ENCODE measurements at places on chromosomes 13 and 19.

DNA sequence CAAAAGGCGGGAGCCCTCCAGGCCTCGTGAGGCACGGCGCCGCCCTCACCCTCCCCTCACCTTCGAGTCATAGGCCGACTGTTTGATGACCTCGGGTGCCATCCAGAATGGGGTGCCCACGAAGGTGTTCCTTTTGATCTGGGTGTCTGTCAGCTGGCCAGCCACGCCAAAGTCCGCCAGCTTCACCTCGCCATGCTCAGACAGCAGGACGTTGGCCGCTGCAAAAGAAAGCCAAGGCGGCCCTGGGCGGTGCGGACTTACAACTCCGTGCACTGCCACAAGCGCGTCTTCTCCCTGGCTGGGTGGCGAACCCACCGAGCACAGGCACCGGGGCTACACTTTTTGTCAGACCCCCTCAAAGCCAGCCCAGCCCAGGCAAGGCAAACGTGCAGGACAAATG is 102.1 kb downstream of the STK24 start:
- DNase-seq: no peak

DNA sequence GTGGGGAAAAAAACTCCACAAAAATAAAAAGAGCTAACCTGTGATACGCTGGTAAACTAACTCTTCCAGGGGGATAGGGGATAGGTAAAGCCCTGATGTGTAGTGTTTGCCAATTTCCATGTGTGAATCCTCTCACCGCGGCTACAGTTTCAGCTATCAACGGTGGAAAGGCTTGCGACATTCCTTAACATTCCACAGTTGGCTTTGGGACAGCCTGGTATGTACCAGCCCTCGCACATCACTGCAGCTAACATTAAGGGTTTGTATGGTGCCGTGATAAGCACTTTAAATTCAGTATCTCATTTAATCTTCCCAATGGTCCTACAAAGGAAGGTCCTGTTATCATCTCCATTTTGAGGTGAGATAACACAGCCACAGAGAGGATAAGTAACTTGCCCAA is 112.4 kb downstream of the KATNAL1 start:
- DNase-seq: no peak

GRCh38 chr13:40558656-40559055 is 107.8 kb downstream of the FOXO1 start:
- DNase-seq: no peak

GRCh38 chr13:29760544-29760943 is 89.9 kb downstream of the UBL3 start:
- DNase-seq: no peak

DNA sequence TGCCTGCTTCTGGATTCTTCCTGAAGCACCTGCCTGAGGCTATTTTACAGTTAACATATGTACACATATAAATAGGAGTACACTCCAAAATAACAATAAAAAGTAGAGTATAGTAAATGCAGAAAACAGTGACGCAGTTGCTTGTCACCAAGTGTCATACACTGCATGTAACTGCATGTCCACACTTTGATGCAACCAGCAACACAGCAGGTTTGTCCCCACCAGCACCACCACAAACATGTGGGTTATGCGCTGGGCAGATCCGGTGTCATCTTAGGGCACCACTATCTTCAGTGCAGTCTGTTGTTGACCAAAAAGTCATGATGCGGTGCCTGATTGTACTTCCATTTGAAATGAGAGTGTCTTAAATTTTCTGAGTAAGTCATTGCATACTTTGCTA is 51.3 kb downstream of the COL4A2 start:
- no peak for DNase-seq

DNA sequence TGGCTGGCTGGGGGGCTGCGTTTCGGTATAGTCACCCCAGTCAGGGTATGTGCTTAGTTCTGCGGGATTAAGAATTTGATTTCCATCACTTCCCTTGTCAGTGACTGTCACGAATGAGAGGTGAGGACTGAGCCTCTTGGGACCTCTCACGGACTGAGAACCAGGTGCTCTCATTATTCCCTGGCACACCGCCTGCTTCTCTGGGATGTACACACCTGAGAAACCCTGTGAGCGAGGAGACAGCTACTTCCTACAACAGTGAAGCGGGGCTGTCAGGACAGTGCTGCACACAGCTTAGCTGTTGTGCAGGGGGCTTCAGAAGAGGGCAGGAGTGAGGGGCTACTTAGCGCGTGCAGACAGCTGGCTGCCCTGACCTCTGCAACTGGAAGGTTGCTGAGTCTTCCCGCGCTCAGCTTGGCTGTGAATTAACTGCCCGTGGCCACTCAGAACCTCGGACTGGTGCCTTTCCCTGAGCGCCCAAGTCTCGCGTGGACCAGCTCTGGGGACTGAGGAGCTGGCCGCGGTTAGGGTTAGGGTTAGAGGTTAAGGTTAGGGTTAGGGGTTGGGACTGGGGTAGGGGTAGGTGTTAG is 65.3 kb upstream of the MCF2L start:
- DNase-seq: peak; percentile 37

- no peak for DNase-seq
These were observed 4.1 kb downstream of the TLE2 start for GRCh38 chr19:3024870-3025548.

- DNase-seq: no peak
These were observed 15.6 kb downstream of the SMIM24 start for GRCh38 chr19:3464587-3465235.

GRCh38 chr13:71851498-71852409 is 15.2 kb downstream of the DACH1 start:
- no peak for DNase-seq

GRCh38 chr19:47723581-47723940 is 10.3 kb downstream of the EHD2 start:
- DNase-seq: no peak

GRCh38 chr19:6739390-6739882 is at the start of gene TRIP10:
TSS of gene TRIP10 (plus strand) at chr19:6739680. CDS start at chr19:6739762, 82 bp downstream.
- DNase-seq: peak; percentile 64

GRCh38 chr19:31530781-31531180 is 181.5 kb upstream of the TSHZ3 start:
- no peak for DNase-seq

GRCh38 chr13:51681037-51681678 is 96.9 kb downstream of the WDFY2 start:
- DNase-seq: no peak

- no peak for DNase-seq
These were observed 95.5 kb upstream of the KLHL1 start for GRCh38 chr13:70203661-70204229.

DNA sequence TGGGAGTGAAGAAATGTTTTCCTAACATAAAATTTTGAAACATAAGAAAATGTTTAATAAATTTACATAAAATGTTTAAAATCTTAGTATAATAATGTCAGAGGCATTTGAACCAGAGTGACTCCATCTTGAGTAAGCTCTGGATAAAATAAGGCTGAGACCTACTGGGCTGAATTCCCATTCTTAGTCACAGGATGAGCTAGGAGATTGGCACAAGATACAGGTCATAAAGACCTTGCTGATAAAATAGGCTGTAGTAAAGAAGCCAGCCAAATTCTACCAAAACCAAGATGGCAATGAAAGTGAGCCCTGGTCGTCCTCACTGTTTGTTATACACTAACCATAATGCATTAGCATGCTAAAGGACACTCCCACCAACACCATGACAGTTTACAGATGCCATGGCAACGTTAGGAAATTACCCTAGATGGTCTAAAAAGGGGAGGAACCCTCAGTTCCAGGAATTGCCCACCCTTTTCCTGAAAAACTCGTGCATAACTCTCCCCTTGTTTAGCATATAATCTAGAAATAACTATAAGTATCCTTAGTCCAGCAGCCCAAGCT is 1184.0 kb downstream of the UQCRFS1 start:
- no peak for DNase-seq

DNA sequence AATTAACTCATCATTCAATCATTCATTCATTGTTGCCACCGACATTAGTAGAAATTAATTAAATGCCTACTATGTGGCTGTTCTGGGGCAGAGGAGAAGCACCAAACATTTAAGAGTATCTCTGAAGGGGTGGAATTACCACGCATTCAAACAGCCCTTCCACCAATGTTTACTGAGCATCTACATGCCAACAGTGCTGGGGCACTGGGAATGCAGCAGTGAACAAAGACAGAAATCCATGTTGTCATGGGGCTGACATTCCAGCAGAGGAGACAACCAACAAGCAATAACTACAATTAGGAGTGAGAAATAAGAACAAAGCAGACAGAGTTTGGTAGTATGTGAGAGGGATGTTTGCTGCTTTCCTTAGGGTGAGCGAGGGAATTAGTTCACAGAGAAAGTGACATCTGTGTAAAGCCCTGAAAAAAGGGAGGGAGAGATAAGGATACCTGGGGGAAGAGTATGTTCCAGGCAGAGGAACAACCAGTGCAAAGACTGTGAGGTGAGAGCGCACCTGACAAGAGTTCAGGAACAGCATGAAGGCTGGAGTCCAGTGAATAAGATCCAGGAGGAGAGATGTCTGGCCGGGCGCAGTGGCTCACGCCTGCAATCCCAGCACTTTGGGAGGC is 1.3 kb upstream of the PAK4 start:
- DNase-seq: no peak

GRCh38 chr13:63449550-63449949 is 2033.9 kb upstream of the PCDH20 start:
- no peak for DNase-seq

DNA sequence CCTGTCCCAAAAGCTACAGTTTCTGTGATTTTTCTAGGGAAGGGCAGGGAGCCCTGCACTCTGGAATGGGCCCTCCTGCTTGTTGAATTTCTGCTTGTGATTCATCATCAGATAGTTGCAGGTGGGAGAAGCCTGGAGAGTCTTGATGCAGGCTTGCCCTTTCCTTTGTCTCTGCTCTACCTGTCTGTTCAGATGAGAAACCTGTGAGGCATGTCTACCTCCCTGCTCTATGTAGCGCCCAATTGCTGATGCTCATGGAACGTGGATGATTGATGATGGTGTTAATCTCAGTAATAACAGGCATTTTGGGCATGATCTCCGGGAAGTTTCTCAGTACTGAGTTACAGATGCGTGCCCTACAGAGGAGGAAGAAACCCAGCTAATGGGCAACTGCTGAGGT is 10.9 kb upstream of the CBY2 start:
- DNase-seq: no peak

GRCh38 chr19:5292822-5293611 is 47.6 kb downstream of the PTPRS start:
- DNase-seq: no peak

DNA sequence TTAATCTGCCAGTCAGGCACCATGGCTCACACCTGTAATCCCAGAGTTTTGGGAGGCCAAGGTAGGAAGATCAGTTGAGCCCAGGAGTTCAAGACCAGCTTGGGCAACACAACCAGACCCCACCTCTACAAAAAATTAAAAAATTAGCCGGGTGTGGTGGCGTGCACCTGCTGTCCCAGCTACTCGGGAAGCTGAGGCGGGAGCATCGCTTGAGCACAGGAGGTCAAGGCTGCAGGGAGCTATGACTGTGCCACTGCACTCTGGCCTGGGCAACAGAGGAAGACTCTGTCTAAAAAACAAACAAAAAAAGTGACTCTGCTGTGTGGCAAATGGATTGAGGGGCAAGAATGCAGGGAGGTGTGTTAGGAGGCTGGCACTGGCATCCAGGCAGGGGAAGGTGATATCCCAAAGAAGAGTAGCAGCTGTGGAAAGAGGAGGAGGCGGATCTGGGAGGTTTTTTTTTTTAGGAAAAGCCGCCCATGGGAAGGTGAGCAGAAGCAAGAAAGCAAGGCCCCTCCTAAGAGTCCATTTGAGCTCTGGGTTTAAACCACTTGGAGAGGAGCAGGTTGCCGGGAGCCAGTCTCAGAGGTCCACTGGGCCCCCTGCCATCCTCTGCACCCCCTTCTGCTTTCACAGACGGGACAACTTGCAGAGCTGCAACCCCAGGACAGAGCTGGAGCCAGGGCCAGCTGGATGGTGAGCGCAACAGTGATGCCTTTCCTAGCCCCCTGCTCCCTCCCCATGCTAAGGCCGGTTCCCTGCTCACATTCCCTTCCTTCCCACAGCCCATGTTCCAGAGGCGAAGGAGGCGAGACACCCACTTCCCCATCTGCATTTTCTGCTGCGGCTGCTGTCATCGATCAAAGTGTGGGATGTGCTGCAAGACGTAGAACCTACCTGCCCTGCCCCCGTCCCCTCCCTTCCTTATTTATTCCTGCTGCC is 2.1 kb downstream of the HAMP start:
- no peak for DNase-seq

- DNase-seq: no peak
These were observed 2.5 kb downstream of the FTL start for GRCh38 chr19:48967346-48968178.

DNA sequence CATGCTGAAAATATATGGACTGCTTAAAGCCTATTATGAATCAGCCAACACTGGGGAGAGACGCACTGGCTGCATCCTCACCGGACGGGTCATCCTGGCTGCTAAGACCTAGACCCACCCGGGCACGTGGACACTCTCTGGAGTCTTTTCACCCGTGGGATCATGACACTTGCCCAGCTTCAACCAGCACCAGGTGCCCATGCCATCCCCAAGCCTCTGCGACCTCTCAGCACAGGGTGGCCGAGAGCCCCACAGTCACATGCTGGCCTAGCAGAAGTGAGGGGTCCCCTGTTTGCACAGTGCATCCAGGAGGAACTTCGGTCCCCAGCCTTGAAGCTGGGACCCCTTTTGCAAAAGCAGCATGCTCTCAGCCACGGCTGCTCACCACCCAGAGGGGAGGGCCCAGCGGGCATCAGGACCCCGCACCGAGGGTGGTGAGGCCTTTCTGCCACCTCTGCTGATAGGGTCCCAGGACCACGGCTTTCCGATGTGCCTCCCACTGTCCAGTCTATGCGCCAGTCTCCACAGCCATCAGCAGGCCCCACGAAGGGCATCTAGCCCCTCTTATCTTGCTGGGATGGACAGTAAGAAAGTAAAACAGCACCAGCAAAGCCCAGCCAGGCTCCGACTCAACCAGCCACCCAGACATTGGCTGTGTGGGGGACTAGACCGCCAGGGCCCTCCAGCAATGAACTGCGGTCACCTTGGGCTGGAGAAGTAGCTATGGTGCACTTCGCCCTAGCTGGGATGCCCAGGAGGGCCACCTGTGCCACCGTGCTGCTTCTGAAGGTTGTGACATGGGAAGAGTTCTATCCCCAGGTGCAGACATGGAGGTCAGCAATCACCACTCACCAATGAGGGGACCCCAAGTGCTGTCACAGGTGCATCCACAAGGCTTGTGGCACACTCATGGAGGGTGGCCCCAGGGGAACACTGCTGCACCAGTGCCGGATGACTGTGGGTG is 73.1 kb downstream of the CEBPG start:
- no peak for DNase-seq

- DNase-seq: no peak
These were observed 1.7 kb downstream of the B9D2 start for GRCh38 chr19:41362143-41362847.

DNA sequence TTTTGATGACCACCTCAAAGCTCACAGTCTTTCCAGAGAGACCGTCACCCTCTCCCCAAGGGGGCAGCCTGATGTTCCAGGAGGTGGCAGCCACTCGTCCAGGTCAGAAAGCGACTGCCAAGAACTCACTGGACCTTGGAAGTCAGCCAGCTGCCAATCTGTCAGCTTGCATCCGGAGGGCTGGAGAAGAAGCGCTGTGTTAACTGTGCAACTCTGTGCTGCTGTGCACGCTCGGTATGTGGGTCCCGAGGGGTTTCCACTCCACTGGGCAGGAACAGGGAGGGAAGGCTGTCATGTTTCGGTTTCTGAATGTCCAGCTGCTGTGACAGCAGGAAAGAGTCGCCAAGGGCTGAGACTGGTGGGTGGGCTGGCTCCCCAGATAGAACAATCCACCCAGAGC is 89.2 kb downstream of the CACNA1A start:
- no peak for DNase-seq

Measured in NCI-H2081 (cell line).